ENCODE measurements at places on chromosomes 12 and 14.
A peak's percentile ranks its signal among the peaks of the same experiment; 100 is the strongest.

- DNase-seq = no peak
Measured at GRCh38 chr12:4169531-4169930, 104.0 kb upstream of the CCND2 start.

- no peak for DNase-seq
Measured at GRCh38 chr14:24677956-24678355, 44.0 kb upstream of the GZMB start.

GRCh38 chr14:38959021-38959420, 144.0 kb downstream of the SEC23A start:
- DNase-seq = no peak

GRCh38 chr12:56230432-56231183, 757 bp downstream of the SLC39A5 start:
- no peak for DNase-seq

DNA sequence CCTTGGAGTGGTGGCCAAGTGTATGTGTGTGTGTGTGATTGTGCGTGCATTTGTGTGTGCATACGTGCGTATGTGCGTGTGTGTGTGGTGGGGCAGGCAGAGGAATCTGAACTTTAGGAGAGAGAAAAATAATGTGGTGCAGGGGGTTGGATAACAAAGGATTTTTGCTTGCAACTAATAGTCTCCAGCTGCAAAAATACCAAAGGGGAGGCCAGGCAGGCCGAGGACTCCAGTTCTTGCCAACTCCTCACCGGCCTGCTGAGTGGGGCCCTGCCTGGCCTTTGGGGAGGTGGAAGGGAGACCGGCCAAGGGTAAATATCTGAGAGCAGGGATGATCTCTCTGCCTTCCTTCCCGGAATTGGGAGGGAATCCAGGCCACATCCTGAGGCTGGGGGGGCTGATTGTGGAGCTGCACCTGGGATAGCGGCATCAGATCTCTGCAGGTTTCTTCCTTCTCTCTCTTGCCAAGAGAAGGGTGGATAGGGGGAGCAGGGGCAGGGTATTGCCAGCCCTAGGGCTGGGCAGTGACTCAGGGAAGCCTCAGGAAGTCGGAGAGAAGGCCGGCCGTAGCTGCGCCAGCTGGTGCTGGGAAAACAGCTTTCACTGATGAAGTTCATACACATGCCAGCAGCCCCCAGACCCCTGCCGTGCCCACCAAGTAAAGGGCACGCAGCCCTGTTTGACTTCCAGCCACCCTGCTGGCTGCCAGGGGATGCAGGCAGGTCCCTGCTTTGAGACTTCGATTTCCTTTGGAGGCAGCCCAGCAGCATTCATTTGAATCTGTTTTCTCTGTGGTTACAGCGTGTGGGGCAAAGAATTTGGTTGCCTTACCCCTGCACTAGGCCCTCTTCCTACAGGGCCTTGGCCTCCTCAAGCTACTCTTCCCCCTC, 4.6 kb upstream of the LRP1-AS start:
- no peak for DNase-seq

DNA sequence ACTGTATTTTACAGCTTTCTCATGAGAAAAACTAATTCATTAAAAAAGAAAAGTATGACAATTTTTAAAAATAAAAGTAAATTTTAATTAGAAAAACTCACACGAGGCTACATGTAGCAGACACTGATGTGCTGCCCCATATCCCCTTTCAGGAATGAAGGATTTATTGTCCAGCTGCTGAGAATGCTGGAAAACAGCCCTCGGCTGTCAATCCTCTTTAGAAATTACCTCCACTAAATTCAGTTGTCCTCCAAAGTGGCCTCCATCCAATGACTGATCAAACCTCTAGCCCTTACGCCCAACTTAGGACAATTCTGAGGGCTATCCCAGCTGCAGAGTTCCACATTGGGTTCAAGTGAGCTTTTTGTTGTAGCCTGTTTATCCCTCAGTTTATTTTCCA, 29.8 kb upstream of the AP4S1 start:
- DNase-seq = no peak

GRCh38 chr14:104693482-104694431, 4.3 kb downstream of the INF2 start:
- no peak for DNase-seq

- no peak for DNase-seq
Measured at GRCh38 chr14:63759456-63759855, 31.6 kb upstream of the SGPP1 start.

GRCh38 chr14:35470755-35471154, 63.2 kb upstream of the INSM2 start:
- DNase-seq = no peak

DNA sequence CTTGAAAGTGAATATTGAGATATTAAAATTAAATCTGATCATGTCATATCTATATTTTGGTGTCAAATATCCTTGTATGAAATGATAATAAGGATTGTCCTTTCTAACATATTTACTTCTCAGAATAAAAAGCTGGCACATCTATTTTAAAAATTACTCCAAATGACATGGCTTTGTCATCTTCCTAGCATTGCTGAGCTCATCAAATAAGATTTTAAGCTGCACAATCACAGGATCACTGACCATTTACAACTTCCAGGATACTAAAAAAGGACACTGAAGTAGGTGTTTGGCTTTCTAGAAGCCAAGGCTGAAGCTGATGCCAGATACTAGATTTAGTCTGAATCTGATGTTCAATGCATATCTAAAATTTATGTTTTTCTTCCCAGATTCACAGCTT, 351.1 kb downstream of the BMP4 start:
- no peak for DNase-seq

- DNase-seq = no peak
Measured at GRCh38 chr14:31592631-31593030, 31.4 kb downstream of the NUBPL start.

GRCh38 chr12:65632131-65632855, 192.0 kb upstream of the HMGA2 start:
- no peak for DNase-seq

- no peak for DNase-seq
Measured at GRCh38 chr14:75041613-75042012, 9.7 kb downstream of the MLH3 start.

DNA sequence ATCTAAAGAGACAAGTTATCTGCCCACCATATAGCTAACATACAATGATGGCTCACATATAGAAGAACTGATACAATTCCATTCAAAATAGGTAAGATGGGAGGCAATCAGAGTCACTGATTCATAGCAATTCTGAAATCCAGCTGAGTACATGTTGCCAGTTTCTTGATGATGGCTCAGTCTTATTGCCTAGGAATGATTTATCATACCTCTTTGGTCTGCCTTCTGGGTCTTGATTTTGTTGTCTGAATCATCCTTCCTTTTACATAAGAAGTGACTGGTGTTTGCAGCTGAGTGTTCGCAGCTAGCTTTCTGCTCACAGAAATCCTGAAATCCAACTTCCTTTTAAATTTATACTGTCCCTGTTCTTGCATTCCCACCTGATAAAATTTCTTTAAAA, 463.2 kb upstream of the MGAT4C start:
- no peak for DNase-seq

GRCh38 chr12:119578112-119578511, 15.5 kb upstream of the TMEM233 start:
- DNase-seq = no peak

GRCh38 chr12:109521831-109522230, 44.4 kb downstream of the UBE3B start:
- no peak for DNase-seq

DNA sequence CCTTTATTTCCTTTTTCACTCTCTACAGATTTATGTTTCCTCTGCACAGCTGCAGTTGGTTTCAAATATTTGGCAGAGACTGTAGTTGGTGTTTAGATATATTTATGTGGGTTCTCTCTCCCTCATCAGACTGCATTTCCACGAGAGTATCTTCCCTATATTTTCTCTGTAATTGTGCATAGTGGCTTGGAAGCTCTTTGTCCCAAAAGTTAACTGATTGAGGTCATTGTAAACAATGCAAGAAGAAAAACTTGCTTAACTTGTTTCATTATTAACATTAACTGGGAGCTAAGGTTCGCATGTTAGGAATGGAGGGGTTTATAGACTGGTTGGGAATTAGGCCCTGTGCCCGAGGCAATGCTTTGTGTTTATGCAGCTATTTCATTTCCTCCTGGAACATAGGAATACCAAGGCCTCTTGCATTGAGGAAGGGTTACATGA, 216.9 kb upstream of the HMGA2 start:
- no peak for DNase-seq

DNA sequence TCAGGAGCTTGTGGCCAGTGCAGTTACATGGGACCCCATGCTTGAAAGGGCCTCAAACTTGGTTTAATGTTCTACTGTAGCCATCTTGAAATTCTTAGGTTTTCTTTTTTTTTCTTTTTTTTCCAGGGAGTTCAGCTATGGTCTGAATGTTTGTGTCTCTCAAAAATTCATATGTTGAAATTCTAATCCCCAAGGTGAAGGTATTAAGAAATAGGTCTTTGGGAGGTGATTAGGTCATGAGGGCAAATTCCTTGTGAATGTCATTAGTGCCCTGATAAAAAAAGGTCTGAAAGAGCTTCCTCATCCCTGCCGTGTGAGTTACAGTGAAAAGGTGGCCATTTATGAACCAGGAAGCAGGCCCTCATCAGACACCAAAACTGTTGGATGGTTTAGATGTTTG, 324.1 kb downstream of the C12orf75 start:
- no peak for DNase-seq

GRCh38 chr14:78697341-78697740, 527.2 kb downstream of the NRXN3 start:
- DNase-seq = no peak

DNA sequence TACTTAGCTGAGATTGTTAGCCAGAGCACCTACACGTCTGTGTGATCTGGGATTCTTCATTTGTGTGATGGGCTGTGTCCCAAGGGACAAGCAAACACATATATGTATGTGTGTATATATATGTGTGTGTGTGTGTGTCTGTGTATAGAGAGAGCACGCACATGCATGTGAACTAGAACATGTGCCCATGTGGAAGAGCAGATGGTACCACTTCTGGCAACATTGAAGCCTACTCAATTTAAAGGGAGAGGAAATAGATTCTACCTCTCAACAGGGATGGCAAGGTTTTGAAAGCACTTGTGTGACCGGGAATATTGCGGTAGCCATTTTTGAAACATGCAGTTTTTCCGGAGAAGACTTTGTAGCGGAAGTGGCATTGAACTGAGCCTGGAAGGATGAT, 1.4 kb downstream of the TOMM20L start:
- DNase-seq = no peak

DNA sequence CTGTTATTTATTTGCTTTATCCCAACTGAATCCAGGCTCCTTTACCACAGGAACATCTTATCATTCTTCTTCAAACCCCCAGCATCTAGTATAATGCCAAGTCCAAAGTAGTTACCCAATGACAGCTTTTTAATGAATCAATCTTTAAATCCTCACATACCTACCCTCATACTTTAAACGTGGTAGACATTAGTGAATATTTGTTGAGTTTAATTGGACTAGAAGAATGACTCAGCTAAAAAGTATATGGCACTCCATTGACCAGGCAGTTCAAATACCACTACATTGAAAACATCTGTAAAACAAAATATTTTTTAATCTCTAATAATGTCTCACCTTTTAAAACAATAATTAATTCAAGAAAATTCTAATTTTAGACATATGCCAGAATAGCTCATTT, 98.1 kb downstream of the ZFC3H1 start:
- DNase-seq = no peak

DNA sequence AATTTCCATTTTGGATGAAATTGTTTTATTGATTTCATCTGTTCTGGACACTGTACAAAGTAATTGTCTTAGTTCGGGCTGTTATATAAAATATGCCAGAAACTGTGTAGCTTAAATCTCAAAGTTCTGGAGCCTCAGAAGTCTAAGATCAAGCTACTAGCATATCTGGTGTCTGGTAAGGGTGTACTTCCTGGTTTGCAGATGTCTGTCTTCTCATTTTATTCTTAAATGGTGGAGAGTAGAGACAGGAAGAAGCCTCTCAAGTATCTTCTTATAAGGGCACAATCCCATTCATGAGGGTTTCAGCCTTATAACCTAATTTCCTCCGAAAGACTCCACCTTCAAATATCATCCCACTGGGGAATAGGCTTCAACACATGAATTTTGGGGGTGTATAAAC, 51.3 kb downstream of the MON2 start:
- no peak for DNase-seq

DNA sequence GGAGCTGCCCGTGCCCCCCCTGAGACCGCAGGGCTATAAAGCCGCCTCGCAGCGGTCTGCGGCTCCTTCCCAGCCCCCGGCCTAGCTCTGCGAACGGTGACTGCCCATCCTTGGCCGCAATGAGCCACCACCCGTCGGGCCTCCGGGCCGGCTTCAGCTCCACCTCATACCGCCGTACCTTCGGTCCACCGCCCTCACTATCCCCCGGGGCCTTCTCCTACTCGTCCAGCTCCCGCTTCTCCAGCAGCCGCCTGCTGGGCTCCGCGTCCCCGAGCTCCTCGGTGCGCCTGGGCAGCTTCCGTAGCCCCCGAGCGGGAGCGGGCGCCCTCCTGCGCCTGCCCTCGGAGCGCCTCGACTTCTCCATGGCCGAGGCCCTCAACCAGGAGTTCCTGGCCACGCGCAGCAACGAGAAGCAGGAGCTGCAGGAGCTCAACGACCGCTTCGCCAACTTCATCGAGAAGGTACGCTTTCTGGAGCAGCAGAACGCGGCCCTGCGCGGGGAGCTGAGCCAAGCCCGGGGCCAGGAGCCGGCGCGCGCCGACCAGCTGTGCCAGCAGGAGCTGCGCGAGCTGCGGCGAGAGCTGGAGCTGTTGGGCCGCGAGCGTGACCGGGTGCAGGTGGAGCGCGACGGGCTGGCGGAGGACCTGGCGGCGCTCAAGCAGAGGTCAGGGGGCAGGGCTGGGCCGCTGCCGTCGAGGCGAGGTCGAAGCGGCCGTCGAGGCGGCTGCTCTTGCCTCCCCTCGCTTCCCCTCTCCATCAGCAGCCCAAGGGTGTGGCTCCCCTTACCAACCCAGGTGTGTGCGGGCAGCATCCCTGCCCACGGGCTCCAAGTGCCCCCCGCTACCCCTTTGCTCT, at the start of gene PRPH:
Gene PRPH (plus strand): TSS at position 66 of the 855 bp plus-strand sequence. CDS start 54 bp downstream, at position 120.
- DNase-seq = no peak

GRCh38 chr12:6171409-6172015, 28.7 kb upstream of the CD9 start:
- DNase-seq = no peak

GRCh38 chr12:93191956-93192355, 185.8 kb upstream of the NUDT4 start:
- DNase-seq = peak; percentile 28

DNA sequence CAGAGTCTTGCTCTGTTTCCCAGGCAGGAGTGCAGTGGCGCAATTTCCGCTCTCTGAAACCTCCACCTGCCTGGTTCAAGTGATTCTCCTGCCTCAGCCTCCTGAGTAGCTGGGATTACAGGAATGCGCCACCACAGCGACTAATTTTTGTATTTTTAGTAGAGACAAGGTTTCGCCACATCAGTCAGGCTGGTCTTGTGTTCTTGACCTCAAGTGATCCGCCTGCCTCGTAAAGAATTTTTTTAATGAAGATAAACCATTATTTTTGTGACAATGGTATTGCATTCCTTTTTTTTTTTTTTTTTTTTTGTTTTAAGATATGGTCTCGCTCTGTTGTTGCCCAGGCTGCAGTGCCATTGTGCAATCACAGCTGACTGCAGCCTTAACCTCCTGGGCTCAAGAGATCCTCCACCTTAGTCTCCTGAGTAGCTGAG, 25.8 kb downstream of the ACVR1B start:
- no peak for DNase-seq

- no peak for DNase-seq
Measured at GRCh38 chr14:37232907-37233481, 35.3 kb downstream of the MIPOL1 start.

GRCh38 chr12:110436231-110436630, 13.9 kb downstream of the ARPC3 start:
- DNase-seq = no peak

- no peak for DNase-seq
Measured at GRCh38 chr12:107145397-107145796, 52.0 kb upstream of the CRY1 start.
